ENCODE measurements at places on chromosomes 16 and 17.

- DNase-seq, result no peak
Measured at GRCh38 chr17:39080421-39081078, 70.9 kb downstream of the PLXDC1 start.

DNA sequence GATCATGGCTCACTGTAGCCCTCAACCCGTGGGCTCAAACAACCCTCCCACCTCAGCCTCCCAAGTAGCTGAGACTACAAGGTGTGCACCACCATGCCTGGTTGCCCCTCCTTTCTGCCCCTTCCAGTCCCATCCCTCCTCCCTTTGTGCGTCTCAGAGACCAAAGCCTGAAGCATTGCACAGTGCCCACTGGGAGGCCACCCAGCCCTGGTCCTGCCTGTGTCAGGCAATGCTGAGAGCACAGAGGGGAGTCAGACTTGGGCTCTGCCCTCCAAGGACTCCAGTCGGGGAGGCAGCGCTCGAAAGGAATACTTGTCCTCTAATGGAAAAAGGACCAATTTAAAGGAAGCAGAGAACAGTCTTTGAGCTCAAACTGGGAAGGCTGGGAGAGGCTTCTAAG is 20.4 kb downstream of the RAI1 start:
- no peak for DNase-seq

DNA sequence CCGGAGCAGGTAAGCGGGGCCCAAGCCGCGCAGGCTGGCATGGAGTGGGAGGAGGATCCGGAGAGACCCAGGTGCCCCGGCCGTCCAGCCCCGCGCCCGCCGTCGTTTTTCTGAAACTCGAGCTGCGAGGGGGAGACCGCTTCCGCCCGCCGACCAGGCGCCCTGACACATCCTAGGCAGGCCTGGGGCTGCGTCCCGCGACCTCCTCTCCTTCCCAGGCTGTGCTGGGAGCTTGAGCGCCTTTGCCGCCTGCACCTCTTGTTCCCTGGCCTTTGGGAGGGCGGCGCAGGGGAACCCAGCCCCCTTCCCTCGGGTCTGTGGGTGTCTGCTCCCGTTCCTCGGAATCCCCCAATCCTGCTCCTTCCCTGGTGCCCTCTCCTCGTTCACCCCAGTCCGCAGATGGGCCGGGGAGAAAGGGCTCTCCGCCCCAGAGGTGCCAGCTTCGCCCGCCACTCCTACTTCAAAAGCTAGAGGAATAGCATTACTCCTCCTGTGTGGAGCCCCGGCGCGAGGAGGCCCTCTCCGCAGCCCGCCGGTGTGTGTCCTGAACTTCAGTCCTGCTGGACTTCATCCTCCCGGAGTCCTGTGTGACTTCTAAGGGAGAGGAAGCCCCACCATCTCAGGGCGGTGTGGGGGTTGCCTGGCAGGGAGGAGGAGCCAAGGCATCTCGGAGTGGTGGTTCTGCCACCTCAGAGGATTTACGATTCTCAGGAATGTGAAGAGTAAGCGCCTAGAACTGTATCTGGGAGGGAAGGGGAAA is 1.0 kb downstream of the NHERF1 start:
- DNase-seq, result no peak

DNA sequence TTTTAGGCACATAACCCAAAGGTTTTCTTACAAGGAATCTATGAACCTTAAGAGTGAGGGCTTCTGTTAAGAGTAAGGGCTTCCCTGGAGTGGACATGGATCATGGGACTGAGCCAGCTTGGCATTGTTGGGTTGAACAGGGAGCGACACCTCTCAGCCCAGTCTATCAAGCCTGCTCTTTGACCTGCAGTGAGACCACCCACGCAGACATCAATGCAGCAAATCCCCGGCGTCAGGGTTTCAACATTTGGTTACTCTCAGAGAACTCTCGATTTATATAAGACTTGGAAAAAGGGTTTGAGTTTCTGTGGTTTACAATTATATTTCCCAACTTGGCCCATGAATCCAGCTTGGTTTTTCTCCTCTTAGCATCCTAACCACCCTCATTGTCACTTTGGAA is 299.9 kb downstream of the WWOX start:
- DNase-seq, result no peak

DNA sequence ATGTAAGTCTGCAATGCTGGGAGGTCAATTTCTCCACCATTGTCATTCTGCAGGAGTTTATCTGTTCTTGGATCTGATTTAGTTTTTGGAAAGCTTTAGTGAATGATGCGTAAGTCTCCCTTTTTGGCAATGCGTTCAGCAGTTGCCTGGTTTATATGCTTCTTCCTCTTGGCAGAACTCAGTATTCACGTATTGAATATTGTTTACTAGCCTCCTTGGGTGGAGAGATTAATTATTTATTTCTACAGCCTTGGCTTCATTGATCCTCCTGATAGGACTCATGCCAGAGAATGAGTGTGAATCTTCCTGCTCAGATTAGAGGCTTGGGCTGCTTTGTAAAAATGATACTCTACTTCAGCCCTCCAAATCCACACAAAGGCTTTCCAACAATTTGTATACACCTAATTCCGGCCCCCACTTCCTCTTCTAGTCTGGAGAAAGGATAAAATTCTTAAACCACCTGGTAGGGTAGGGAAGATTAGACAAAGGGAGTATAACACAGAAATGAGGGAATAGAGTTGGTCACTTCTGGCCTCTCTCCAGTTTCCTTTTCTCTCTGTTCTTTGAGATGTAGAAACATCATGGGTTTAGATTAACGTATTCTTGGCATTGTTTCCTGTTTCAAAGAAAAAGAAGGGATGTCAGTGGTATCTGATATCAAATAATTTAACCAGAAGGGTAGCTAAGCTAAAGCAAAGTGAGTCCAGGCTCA is 929.8 kb downstream of the KCNJ2 start:
- peak; percentile 91 for DNase-seq

Measured in LNCaP clone FGC (cell line).